DMS53 (cell line): ENCODE measurements at places on chromosomes 3 and 15.

GRCh38 chr3:125386811-125387210 lies 11.7 kb upstream of the ZNF148 start:
- DNase-seq = no peak

- DNase-seq = no peak
These were observed 79.9 kb downstream of the TLE3 start for GRCh38 chr15:70017801-70018200.

DNA sequence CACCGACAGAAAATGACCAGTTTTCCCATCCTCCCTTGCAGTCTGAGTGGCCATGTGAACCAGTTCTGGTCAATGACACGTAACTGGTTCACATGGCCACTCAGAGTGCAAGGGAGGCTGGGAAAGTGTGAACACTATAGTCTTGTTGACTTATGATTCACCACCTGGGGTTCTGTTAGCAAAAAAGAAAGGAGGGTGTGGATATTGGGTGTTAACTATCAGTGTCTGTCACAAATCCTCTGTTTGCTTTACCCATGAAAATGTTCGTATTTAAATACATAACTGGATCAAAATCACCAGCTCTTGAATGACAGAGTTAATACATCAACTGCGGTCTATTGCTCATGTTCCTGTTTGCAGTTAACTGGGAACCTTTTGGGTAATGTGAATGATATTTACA lies 92.3 kb downstream of the ADAMTSL3 start:
- peak; percentile 67 for DNase-seq

DNA sequence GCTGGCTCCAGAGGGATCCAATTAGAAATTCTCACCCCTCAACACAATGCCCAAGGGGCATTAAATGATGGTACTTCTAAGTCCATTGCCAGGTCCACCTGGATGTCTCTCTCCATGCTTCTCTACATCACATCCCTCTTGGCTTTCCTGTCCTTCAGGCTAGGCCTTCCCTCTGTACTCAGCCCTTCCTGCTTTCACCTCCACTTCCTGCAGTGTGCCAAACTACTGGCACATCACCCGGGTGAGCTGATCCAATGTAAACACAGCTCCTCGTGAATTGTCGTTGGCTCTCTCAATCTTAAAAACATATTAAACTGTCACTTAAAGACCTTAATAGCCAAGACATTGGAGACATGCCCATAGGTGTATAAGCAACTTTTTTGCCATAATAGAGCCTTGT lies 4.0 kb downstream of the LMCD1 start:
- DNase-seq = peak; percentile 53

DNA sequence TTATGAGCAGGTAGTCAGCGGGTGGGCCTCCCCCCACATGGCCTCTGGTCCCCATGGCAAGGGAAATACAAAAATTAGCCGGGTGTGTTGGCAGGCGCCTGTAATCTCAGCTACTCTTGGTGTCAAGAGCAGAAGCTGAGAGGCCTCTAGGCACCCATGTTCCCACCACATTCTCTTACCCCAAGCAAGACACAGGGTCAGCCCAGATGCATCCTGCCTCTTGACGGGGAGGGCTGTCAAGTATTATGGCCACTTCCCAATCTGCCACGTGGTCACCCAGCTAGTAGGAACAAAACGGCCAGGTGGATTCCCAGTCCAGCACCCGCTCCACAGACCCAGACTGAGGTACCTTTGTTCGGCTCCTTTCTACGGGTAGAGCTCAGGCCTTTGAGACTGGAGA lies 16.2 kb upstream of the SLC6A6 start:
- no peak for DNase-seq

- no peak for DNase-seq
These were observed 159.0 kb upstream of the WNT5A start for GRCh38 chr3:55646121-55646520.

- no peak for DNase-seq
These were observed 2.1 kb downstream of the TRA2B start for GRCh38 chr3:185935465-185936272.

GRCh38 chr3:4772171-4772804 lies 206.9 kb upstream of the BHLHE40 start:
- DNase-seq = no peak

DNA sequence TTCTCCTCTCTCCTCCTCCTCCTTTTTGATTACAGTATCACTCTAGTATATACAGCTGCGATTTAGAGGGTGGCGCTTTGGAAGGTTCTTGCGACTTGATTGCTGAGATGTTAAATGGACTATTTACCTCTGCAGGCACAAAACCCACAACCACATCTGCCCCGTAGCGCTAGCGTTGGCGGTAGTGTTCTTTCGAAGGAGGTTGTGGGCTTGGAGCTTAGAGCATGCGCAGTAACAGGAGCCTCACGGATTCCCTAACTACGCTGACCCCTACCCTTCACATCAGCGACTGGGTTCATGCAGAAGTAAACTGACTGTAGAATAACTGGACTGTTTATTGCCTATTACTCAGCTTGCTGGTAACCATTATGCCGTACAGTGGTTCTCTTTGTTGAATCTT lies 58.0 kb downstream of the CGGBP1 start:
- DNase-seq = no peak

GRCh38 chr3:187935623-187936156 lies 190.4 kb upstream of the BCL6 start:
- no peak for DNase-seq

GRCh38 chr3:52366527-52366926 lies 50.4 kb downstream of the DNAH1 start:
- no peak for DNase-seq

DNA sequence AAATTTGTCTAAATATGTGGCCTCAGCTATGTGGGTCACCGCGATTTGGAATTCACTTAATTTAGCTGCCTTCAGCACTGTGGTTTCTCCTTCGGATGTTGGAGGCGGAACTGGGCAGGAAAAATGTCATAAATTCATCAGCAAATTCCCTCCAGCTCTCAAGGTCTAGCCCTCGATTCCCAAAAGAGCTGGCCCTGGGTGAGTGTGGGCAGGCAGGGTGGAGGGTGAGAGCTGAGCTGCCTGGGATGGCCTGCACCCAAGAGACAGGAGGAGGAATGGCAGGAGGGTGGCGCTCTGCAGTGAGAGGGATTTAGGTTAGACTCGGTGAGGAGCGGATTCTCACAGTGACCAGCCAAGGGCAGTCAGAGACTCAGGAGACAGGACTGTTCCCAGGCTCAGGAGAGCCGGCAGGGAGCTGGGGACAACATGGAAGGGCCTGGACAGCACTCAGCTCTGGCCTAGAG lies 57.1 kb downstream of the FEM1B start:
- DNase-seq = no peak

DNA sequence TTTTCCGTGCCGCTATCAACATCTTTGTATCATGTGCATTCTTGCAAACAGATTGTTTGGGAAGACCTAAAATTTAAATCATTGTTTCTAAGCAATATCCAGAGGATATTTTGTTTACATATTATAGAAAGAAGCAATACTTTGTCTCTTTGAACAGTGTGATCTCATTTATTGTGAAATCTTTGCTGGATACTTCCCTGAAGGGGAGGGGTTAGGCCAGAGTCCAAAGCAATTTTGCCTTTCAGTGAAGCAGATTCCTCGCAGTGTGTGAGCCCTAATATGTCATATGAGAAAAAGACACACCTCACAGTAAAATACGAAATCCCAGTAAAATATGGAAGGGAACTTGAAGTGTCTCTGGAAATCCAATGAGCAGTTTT lies 158.7 kb upstream of the SLCO3A1 start:
- no peak for DNase-seq

- peak; percentile 53 for DNase-seq
These were observed 96.1 kb downstream of the MCTP2 start for GRCh38 chr15:94327356-94327936.
